ENCODE measurements at places on chromosomes 1 and 21.

- no peak for DNase-seq
Measured at GRCh38 chr1:245797592-245798348, 643.0 kb downstream of the KIF26B start.

- no peak for DNase-seq
Measured at GRCh38 chr1:147204080-147204479, 21.1 kb downstream of the FMO5 start.

GRCh38 chr1:235892202-235892601 is 25.5 kb upstream of the LYST start:
- no peak for DNase-seq

DNA sequence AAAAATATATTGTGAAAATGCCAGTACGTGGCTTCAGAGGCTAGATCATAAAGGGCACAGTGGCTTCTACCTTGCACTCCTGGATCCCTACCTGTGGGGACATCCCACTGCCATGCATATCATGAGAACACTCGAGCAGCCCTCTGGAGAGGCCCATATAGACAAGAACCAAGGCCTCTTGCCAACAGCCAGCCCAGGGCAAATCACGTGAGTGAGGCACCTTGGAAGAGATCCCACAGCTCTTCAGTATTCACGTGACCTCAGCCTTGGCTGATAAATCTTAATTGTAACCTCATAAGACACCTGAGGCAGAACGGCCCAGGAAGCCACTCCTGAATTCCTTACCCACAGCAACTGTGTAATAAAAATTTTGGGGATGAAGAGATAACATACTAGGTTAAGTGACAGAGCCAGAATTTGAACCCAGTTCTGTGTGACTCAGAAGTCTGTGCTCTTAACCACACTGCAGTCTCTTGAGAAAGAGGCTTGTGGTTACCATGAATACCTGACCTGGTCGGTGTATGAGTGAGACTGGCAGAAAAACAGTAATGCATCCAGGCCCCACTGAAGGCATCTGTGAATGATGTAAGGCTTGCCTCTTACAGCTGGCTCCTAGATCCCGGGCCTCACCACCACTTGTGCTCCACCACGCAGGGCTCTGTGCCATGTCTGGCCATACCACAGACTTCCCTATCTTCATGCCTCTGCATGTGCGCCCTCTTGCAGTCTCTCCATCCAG is 6.9 kb upstream of the A3GALT2 start:
- no peak for DNase-seq

- no peak for DNase-seq
Measured at GRCh38 chr1:217010253-217010652, 287.0 kb upstream of the ESRRG start.

DNA sequence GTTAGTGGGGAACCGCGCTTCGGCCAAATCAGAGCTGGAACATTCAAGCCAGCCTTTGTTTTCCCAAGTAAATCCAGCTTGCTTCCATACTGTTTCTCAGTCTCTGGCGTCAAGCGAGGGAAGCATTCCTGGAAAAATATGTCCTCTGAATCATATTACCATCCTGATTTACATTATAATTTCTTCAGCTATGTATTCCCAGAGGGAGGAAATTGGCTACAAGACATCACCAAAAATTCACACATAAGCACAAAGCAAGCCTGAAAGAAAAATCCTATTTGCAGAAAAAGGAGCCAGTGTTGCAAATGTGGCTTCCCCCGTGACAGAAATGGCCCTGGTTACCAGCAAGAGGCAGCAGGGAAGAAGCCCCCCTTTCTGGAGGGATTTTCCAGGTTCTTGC is 233.3 kb downstream of the KCNJ6 start:
- no peak for DNase-seq

- DNase-seq = no peak
Measured at GRCh38 chr1:180540697-180541594, 17.8 kb upstream of the OVAAL start.

GRCh38 chr1:38420666-38421065 is 374.1 kb upstream of the POU3F1 start:
- DNase-seq = no peak

- no peak for DNase-seq
Measured at GRCh38 chr1:231347961-231348360, 9.9 kb downstream of the SPRTN start.

- no peak for DNase-seq
Measured at GRCh38 chr21:14451546-14451945, 68.6 kb upstream of the HSPA13 start.

DNA sequence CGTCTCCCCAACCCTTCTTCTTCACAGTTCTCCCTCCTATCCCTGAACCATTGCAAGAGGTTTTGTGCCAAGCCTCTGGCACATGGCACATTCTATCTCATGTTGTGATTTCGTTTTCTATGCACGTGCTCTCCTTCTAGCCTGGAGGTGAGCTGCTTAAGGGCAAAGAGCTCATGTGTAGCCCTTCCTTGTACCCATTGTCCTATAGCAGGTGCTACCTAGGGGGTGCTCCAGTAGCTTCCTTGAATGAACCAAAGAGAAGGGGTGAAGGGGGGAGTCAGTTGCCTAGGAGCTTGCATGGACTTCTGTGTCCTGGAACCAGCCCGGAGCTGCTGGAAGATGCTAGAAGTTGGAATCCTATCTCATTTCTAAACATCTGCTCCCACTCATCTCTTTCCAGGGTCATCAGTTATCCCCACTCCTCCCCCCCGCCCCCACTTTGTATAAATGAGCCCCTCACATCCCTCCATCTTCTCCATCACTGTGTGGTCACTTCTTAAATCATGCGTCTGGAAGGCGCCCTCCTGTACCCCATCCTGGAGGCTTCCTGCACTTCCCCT is 535 bp upstream of the DISC1 start:
- no peak for DNase-seq

GRCh38 chr21:25581582-25581981 is 25.7 kb downstream of the MRPL39 start:
- DNase-seq = no peak

DNA sequence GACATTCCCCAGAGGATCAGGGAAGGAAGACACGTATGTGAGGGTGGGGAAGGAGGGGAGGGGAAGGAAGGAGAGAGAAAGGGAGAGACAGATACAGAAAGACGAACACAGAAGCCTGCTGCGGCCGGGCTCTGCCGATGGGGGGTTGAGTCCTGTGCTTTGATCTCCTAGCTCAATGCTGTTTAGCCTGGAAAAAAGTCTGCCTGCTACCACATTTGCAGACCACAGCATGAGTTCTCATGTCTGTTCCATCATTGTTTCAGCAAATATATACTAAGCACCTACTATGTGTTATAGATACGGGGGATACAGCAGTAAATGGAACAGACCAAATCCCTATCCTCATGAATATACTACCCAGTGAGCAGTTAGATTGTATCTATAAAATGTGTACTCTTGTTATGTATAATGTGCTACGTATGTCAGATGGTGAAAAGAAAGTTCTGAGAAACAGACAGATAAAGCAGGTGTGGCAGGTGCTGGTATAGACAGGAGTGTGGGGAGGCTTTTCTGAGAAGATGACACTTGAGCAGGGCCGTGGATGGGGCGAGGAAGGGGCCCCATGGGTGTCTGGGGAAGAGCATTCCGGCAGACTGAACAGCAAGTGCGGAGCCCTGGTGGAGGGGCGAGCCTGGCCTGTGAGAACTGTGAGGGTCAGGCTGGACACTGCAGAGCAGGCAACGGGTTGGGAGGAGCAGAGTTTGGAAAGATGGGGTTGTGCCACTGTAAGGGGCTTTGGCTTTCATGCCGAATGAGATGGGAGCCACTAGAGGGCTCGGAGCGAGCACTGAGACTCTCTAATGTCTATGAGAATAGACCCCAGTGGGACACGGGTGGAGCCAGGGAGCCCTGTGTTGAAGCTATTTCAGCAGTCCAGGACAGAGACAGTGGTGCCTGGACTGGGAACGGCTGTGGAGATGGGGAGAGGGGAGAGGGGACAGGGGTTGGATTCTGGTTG is 34.1 kb downstream of the KIAA1614 start:
- DNase-seq = no peak

DNA sequence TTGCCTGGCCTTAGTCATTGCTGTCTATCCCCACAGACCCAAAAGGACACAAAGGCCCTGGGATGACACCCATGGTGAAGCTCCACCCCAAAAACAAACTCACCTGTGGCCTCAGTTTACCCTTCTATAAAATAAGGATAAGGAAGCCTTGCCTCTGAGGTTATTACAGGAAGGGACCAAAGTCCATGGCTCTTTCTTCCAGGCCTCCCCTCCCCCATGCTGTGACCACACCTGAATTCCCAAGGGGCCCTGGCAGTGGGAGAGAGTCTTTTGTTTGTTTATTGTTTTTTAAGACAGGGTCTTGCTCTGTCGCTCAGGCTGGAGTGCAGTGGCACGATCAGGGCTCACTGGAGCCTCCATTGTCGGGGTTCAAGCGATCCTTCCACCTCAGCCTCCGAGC is 10.5 kb upstream of the TNFRSF25 start:
- DNase-seq = no peak

DNA sequence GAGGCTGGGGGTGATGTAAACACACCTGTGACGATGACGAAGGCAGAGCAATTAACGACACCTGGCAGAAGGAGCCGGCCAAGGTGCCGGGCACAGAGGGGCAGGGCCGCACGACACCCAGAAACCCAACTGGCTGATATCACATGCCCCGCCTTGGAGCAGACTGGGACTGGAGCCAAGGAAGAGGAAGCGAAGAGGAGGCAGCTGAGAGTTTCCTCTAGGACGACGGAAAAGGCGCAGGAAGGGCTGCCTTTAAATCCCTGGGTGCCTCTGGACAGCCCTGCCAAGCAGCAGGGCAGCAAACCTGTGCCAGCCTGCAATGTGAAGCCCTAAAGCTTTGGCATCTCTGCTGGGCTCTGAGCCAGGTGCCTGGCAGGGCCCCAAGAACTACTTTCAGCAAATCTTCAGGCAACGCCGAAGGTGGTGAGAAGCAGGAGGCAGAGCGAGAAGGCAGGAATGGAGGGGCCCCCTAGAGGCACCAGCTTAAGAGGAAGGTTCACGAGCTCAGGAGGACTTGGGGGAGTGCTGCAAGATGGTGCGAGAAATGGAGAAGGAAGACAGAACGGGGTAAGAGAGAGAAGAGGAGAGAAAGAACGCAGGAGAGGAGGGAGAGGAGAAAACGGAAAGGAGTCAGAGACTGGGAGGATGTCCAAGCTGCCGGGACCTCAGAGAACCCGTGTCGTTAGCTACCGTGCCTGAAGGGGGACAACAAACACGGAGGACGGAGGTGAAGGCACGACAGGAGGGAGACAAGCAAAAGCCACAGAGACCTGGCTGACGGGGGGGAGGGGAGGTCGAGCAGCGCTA is 25.3 kb upstream of the PEF1 start:
- DNase-seq = peak; percentile 21

DNA sequence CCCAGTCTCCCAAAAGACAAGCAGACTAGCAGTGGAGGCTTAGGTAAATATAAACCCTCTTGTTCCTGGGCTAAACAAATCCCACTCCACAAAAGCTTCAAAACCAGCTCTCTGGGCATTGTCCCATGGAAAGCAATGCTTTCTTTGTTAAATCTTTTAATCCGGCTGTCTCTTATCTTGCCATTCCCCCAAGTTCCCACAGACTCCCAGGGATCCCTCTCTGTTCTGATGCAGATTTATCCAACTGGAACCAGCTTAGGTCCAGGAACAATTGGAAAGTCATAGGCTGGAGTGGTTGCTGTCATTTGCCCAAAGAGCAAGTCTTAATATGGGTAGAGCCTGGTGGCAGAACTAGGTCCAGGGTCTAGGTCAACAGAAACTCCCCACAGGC is 110.1 kb upstream of the ATP1A1 start:
- DNase-seq = no peak

DNA sequence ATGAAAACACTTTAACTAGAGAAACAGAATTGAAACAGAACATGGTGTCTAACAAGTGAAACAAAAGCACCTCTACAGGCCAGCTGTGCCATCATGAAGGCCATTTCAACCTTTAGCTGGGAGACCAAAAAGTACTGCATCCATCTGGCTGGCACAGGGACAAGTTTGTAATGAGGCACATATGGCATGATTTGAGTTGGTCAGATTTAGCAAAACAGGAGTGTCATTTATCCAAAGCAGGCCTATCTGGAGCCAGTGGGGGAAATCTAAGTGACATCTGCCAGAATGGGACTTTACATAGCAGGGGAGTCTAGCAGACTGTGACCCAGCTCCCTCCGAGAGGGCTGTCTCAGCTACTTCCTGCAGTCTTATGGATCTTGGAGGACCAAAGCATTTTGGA is 51.9 kb downstream of the DNTTIP2 start:
- DNase-seq = no peak

DNA sequence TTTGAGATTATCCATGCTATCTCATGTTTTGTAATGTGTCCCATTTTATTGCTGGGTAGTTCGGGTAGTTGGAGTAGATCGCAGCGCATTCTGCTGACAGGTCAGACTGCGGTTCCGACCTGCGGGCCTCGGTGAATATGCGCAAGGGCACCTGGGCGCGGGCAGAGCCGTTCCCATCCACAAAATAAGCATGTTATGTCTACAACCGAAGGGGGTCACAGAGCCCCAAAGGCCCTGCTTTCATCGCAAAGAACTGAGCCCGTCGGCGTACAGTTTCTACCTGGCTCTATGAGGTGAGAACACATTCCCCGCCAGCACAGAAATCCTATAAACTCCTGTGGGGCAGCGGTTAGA is 88.4 kb downstream of the PRKAB2 start:
- DNase-seq = no peak

DNA sequence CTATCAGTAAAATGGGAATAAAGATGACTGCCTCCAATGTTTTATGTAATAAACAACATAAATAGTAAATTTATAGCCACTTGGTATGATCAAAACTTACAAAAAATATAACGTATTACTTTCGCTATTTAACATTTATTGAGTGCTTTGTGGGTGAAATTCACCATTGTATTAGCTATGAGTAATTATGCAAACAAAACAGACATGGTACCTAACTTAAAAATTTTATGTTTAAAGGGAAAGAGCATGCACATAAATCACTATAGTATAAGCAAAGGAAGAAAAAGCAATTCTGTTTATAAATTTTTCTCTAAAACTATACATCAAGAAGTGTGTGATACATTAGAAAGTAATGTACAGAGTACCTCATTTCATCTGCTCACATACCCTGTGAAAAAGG is 1046.2 kb downstream of the NCAM2 start:
- no peak for DNase-seq

- no peak for DNase-seq
Measured at GRCh38 chr1:111831153-111831552, 75.5 kb downstream of the DDX20 start.
